ENCODE measurements at places on chromosomes 11 and 22. TPM values are rescaled to one million over a fixed set of nuclear protein-coding genes. Genes with fewer than 3 reads are reported as not detected.
A peak's percentile ranks its signal among the peaks of the same experiment; 100 is the strongest.

Gene OR2AT4
- not detected for polyA plus RNA-seq

Gene SCARF2
- polyA plus RNA-seq = 1.8 TPM

- no peaks in the 10 kb centered on the region for H3K4me1 ChIP-seq
- H3K27ac ChIP-seq = no peak overlapping the region
- no peak for DNase-seq
Observed at GRCh38 chr22:44219101-44219870, 38.6 kb downstream of the PARVG start.

Gene APOBEC3C
- polyA plus RNA-seq = 146 TPM

GRCh38 chr11:12727563-12728211 is 53.5 kb downstream of the TEAD1 start:
- no peak overlapping the region for H3K4me3 ChIP-seq
- no peaks in the 10 kb centered on the region for H3K36me3 ChIP-seq
- no peak for DNase-seq
- H3K27ac ChIP-seq = no peak overlapping the region
- H3K4me1 ChIP-seq = no peaks in the 10 kb centered on the region
- H3K27me3 ChIP-seq = peaks cover 13% of the 10 kb centered on the region

DNA sequence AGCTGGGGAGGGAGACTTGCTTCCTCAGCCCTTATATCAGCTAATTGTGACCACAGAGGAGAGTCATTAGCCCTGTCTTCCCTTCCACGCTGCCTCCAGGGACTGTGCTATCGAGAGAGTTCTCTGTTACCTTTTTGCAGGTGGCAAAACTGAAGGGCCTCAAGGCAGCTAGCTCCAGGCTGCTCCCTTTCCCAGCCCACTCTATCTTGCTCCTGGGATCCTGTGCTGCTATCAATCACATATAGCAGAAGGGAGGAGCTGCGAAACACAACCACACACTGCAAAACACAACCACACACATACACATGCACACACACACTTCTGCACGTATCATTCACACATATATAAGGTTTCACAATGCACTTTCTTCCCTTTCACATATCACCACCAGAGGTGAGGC is 205.3 kb upstream of the MTNR1B start:
- H3K4me3 ChIP-seq = no peak overlapping the region
- no peak overlapping the region for H3K27ac ChIP-seq
- DNase-seq = no peak
- H3K4me1 ChIP-seq = no peaks in the 10 kb centered on the region
- H3K27me3 ChIP-seq = no peaks in the 10 kb centered on the region
- H3K36me3 ChIP-seq = no peaks in the 10 kb centered on the region

Gene LDHA
- 569 TPM for polyA plus RNA-seq

GRCh38 chr11:33531743-33532181 is 168.9 kb downstream of the C11orf91 start:
- no peak overlapping the region for H3K27ac ChIP-seq
- peaks cover 3% of the 10 kb centered on the region for H3K27me3 ChIP-seq
- H3K4me3 ChIP-seq = no peak overlapping the region
- H3K4me1 ChIP-seq = no peaks in the 10 kb centered on the region
- H3K36me3 ChIP-seq = no peaks in the 10 kb centered on the region
- DNase-seq = no peak

Gene MPZL2
- not detected for polyA plus RNA-seq

DNA sequence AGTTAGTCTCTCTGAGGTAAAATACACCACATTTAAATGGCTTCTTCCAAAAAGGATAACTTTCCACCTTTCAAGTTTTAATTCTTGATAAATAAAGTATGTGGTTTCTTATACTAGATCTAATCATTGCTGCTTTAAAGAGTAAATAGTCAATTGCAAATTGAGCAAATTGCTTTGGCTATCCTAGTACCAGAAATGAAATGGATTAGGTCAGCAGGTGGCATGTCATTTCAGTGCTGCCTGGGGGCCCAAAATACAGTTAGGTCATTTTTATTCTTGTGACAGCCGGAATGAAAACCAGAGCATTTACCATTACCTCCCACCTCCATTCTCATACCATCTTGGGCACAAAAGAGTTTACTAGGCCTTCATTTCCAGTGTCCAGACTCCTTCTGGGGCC is 70.2 kb downstream of the PHF21A start:
- H3K4me1 ChIP-seq = no peaks in the 10 kb centered on the region
- no peak overlapping the region for H3K4me3 ChIP-seq
- DNase-seq = no peak
- no peak overlapping the region for H3K27ac ChIP-seq

GRCh38 chr11:101759771-101760450 is 154.9 kb upstream of the CEP126 start:
- no peak overlapping the region for H3K27ac ChIP-seq
- no peaks in the 10 kb centered on the region for H3K4me1 ChIP-seq
- H3K36me3 ChIP-seq = no peaks in the 10 kb centered on the region
- no peaks in the 10 kb centered on the region for H3K27me3 ChIP-seq

Gene E2F8
- polyA plus RNA-seq = not detected

Gene UBTFL1
- not detected for polyA plus RNA-seq

DNA sequence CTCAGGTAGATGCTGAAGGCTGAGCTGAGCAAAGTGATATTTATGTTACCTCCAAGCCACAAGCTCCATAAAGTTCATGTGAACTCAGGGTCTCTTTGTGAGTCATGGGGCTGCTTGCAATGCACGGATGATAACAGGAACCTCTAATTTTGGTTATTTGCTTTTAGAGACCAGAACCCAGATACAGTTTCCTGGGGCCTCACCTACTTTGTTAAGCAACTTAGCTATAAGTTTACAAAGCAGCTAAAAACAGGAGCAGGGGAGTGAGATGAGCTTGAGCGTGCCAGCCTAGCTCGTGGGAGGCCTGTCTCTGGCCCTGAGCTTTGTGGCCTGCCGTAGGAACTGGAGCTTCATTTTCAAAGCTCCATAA is 29.2 kb downstream of the SREBF2 start:
- peak overlapping the region; percentile 75 for H3K4me3 ChIP-seq
- H3K36me3 ChIP-seq = peaks cover 8% of the 10 kb centered on the region
- peak overlapping the region; percentile 83 for H3K27ac ChIP-seq
- peak; percentile 52 for DNase-seq
- peaks cover 53% of the 10 kb centered on the region for H3K4me1 ChIP-seq

- no peak for DNase-seq
- no peaks in the 10 kb centered on the region for H3K36me3 ChIP-seq
- H3K27me3 ChIP-seq = no peaks in the 10 kb centered on the region
- no peak overlapping the region for H3K27ac ChIP-seq
- H3K4me3 ChIP-seq = no peak overlapping the region
Observed at GRCh38 chr22:17115236-17115635, 5.9 kb downstream of the TMEM121B start.

DNA sequence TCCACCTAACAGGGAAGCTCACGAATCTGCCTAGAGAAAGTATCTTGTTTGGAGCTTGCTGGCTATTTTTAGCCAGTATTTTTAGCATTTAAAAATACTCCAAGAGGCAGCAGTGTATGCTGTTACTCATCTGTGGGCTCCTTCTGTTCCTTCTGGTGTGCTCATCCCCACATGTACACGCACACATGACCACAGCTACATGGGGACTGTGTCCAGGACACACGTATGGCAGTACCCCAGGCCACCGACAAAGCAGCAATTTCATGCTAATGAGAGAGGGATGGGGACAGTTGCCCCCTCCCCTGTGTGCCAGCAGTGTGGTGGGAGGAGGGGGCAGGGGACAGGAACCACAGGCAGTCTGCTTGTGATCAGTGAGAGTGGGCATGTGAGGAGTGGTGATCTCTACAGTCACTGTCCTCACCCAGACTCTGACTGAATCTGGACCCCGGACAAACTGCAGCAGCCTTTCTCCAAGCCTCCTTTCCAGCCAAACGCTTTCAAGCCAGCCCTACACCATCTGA is 16.4 kb downstream of the USP2 start:
- peaks cover 6% of the 10 kb centered on the region for H3K4me1 ChIP-seq
- H3K4me3 ChIP-seq = no peak overlapping the region
- H3K27me3 ChIP-seq = peaks cover 23% of the 10 kb centered on the region
- DNase-seq = no peak
- no peak overlapping the region for H3K27ac ChIP-seq
- no peaks in the 10 kb centered on the region for H3K36me3 ChIP-seq

GRCh38 chr11:119404872-119405271 is 18.1 kb downstream of the THY1 start:
- no peaks in the 10 kb centered on the region for H3K36me3 ChIP-seq
- H3K4me3 ChIP-seq = no peak overlapping the region
- no peak overlapping the region for H3K27ac ChIP-seq

- no peak overlapping the region for H3K4me3 ChIP-seq
- H3K36me3 ChIP-seq = peaks cover 45% of the 10 kb centered on the region
- H3K27ac ChIP-seq = no peak overlapping the region
- no peak for DNase-seq
- H3K4me1 ChIP-seq = no peaks in the 10 kb centered on the region
Observed at GRCh38 chr11:64794526-64794925, 8.5 kb downstream of the MAP4K2 start.

Gene CLCF1
- 0.10 TPM for polyA plus RNA-seq

Gene FXYD2
- 72.8 TPM for polyA plus RNA-seq

Gene OR4A16
- polyA plus RNA-seq = not detected

DNA sequence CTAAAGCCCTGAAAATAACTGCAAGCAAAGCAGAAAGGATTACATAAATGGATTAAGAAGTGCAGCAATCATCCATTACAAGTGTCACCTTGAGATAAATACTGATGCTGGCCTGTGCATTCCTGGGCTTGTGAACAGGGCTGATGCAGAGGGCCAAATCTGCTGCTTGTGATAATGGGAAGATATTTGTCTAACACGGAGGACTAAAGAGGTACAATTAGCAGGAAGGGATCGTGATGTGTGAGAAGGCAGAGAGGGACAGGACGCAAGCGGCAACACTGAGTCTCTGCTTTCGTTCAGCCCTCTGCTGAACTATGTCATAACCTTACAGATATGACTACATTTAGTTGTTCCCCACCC is 107.7 kb upstream of the DDI1 start:
- H3K27ac ChIP-seq = no peak overlapping the region
- no peaks in the 10 kb centered on the region for H3K4me1 ChIP-seq
- H3K27me3 ChIP-seq = no peaks in the 10 kb centered on the region
- DNase-seq = no peak
- no peaks in the 10 kb centered on the region for H3K36me3 ChIP-seq
- H3K4me3 ChIP-seq = no peak overlapping the region

Gene GLYAT
- not detected for polyA plus RNA-seq

DNA sequence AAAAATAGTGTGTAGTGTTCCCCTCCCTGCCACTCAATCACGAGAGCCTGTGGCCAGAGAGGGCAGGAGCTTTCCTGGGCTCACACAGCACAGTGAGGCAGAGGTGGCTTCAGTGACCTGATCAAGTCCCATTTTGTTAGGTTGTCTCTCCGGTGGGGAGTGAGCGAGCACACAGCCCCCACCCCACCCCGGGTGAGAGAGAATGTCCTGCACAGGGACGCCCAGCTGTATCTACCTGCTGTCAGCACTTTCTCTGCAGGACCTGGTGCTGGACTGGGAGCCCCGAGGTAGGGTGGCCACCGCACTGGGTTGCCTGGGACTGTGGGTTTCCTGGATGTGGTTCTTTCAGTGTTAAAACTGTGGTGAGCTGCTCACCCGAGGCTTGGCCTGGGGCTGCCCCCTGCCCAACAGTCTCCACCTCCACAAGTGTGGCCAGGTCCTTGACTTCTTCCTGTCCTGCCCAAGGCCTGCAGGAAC is 6.1 kb downstream of the CAPN5 start:
- no peak for DNase-seq
- H3K27me3 ChIP-seq = no peaks in the 10 kb centered on the region
- H3K4me1 ChIP-seq = peaks cover under 1% of the 10 kb centered on the region
- no peak overlapping the region for H3K4me3 ChIP-seq
- no peaks in the 10 kb centered on the region for H3K36me3 ChIP-seq

DNA sequence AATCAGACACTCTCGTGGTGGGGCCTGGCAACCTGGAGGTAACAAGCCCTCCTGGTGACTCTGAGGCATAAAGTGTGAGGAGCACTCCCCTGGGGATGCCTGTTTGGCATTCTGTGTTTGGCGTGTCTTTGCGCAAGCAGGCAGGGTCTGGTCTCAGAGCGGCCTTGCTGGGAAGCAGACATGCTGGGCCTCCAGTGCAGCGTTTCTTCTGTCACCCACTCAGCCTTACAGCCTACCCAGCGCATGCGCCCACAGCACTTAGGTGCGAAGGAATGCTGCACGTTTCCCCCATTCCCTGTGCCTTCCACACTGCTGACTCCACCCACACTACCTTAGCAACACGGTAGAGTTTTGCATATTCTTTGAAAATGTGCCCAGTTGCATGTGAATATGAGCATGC is 7.4 kb upstream of the CXCR5 start:
- no peaks in the 10 kb centered on the region for H3K27me3 ChIP-seq
- no peak for DNase-seq
- peak overlapping the region; percentile 49 for H3K4me3 ChIP-seq
- H3K36me3 ChIP-seq = no peaks in the 10 kb centered on the region

Gene GGTLC2
- not detected for polyA plus RNA-seq

Gene FUT4
- polyA plus RNA-seq = 1.7 TPM

DNA sequence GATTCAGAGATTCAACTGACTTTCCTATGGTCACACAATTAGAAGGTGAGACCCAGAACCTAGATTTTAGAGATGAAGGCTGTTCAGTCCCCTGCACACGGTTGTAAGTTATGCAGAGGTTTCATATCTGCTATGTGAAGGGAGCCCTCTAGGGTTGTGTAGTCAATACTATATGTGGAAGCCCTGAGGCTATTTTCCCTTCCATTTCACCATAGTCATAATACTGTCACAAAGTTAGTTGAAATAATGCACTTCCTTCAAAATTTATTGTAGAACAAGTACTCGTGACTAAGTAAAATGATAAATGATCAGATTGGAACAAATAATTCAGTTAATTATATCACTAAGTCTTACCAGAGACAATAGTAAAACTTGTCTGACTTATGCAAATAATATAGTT is 48.8 kb downstream of the ENDOD1 start:
- DNase-seq = no peak
- peaks cover 8% of the 10 kb centered on the region for H3K27me3 ChIP-seq
- no peaks in the 10 kb centered on the region for H3K36me3 ChIP-seq
- H3K27ac ChIP-seq = no peak overlapping the region

DNA sequence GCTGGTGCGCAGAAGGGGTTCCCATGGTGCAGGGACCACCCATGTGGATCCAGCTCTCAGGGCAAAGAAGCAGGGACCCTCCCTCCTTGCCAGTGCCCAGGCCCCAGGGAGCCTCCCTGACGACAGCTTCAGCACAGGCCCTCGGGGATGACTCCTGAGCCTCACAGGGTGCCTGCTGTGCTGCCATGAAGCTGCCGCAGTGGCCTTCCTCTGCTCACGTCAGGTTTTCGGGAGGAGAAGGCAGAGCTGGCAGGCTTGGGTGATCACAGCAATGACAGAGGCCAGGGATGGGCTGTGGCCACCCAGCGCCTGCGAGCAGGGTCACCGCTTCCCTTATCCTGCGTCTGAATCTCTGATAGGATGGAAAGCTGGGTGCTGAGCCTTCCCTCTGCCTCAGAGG is 276.2 kb downstream of the BRD1 start:
- H3K4me1 ChIP-seq = no peaks in the 10 kb centered on the region
- DNase-seq = no peak
- no peaks in the 10 kb centered on the region for H3K36me3 ChIP-seq
- no peaks in the 10 kb centered on the region for H3K27me3 ChIP-seq

Gene KRTAP5-10
- not detected for polyA plus RNA-seq

Gene IL10RA
- 654 TPM for polyA plus RNA-seq

Gene NRIP3
- 0.38 TPM for polyA plus RNA-seq

Gene KCNJ11
- not detected for polyA plus RNA-seq

GRCh38 chr11:93529707-93530467 is 13.3 kb downstream of the SMCO4 start:
- no peak overlapping the region for H3K4me3 ChIP-seq
- H3K27me3 ChIP-seq = no peaks in the 10 kb centered on the region
- DNase-seq = peak; percentile 40

Gene MRPL23
- polyA plus RNA-seq = 21.5 TPM

GRCh38 chr22:43387815-43388214 is 24.0 kb upstream of the MPPED1 start:
- DNase-seq = no peak
- H3K4me3 ChIP-seq = no peak overlapping the region
- H3K27ac ChIP-seq = no peak overlapping the region
- H3K27me3 ChIP-seq = no peaks in the 10 kb centered on the region

Gene CRYBA4
- polyA plus RNA-seq = not detected

Gene TMEM45B
- polyA plus RNA-seq = 3.8 TPM

Data from CD4-positive, CD25-positive, alpha-beta regulatory T cell (primary cell).